ENCODE measurements at places on chromosomes 6 and 20. TPM values are rescaled to one million over a fixed set of nuclear protein-coding genes. Genes with fewer than 3 reads are reported as not detected.

The MAP3K4 gene
- total RNA-seq, result 11.2 TPM

The TBXT gene
- total RNA-seq, result not detected

The PSMB1 gene
- 89.8 TPM for total RNA-seq

The RAB44 gene
- total RNA-seq, result 0.08 TPM

The BNIP5 gene
- not detected for total RNA-seq

Data from left lobe of liver (tissue), 2 donors.